ENCODE measurements at places on chromosomes 1 and 21.

- no peak for DNase-seq
Observed at GRCh38 chr1:245126530-245126929, 28.3 kb upstream of the KIF26B start.

GRCh38 chr1:1629430-1630190 lies 2.4 kb upstream of the MMP23B start:
- no peak for DNase-seq

DNA sequence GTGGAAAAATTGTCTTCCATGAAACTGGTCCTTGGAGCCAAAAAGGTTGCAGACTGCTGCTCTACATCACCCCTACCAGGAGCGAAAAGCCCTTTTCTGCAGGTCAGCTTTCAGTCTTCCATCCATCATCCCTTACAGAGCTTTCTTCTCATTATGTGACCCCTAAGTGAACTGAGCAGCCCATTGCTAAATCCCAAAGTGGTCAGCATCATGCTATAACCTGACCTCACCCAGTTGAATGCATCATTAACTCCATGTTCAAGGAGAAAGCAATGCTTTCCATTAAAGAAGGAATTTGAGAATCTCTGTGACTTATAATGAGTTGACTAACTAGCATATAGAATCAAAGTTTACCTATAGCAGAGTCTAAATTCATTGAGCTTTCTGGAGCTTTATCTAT lies 10.4 kb upstream of the IL24 start:
- no peak for DNase-seq

DNA sequence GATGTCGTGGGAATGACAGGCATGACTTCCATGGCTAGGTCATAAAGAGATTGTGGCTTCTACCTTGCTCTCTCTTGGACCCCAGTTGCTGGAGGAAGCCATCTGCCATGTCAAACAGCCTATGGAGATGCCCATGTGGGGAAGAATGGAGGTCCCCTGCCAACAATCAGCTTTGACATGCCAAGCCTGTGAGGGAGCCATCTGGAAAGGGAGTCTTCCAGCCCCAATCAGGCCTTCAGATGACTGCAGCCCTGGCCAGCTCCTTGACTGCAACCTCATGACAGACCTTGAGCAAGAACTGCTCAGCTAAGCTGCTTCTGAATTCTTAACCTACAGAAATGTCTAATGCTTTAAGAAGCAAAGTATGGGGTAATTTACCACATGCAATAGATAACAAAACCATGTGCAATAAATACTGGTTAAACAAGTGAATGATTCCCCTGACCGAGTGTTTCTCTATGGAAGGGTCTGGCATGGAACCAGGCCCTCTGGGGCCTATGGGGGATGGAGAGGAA lies 187.1 kb downstream of the HIVEP3 start:
- DNase-seq, result no peak

GRCh38 chr21:44751799-44752636 lies 40.6 kb upstream of the TSPEAR start:
- DNase-seq, result no peak
